A549 treated with AZD2906 at 1 μM for 4 hours (cell line): ENCODE measurements at places on chromosomes 6 and 20. TPM values are rescaled to one million over a fixed set of nuclear protein-coding genes. Genes with fewer than 3 reads are reported as not detected.

GTF2H4 gene
- total RNA-seq = 16.1 to 21.6 TPM (median 19.1 TPM) in 5 replicates

NAPB gene
- 2.6 to 3.7 TPM (median 3.5 TPM) in 5 replicates for total RNA-seq

EPPIN gene
- total RNA-seq = not detected in 5 replicates

CRIP3 gene
- 0.27 to 0.62 TPM (median 0.37 TPM) in 5 replicates for total RNA-seq

TLDC2 gene
- not detected in 5 replicates for total RNA-seq
